ENCODE measurements at places on chromosomes 7 and 10. TPM values are rescaled to one million over a fixed set of nuclear protein-coding genes. Genes with fewer than 3 reads are reported as not detected.

- DNase-seq: no peak
Measured at GRCh38 chr7:116162992-116163391, 47.3 kb upstream of the TES start.

- DNase-seq: no peak
Measured at GRCh38 chr7:8284606-8285005, 22.6 kb upstream of the ICA1 start.

- DNase-seq: no peak
Measured at GRCh38 chr7:46191776-46192175, 270.7 kb upstream of the IGFBP3 start.

GRCh38 chr7:131057794-131058070 lies 269.9 kb upstream of the MKLN1 start:
- DNase-seq: no peak

GRCh38 chr7:26639695-26640094 lies 224.7 kb downstream of the SKAP2 start:
- no peak for DNase-seq

DNA sequence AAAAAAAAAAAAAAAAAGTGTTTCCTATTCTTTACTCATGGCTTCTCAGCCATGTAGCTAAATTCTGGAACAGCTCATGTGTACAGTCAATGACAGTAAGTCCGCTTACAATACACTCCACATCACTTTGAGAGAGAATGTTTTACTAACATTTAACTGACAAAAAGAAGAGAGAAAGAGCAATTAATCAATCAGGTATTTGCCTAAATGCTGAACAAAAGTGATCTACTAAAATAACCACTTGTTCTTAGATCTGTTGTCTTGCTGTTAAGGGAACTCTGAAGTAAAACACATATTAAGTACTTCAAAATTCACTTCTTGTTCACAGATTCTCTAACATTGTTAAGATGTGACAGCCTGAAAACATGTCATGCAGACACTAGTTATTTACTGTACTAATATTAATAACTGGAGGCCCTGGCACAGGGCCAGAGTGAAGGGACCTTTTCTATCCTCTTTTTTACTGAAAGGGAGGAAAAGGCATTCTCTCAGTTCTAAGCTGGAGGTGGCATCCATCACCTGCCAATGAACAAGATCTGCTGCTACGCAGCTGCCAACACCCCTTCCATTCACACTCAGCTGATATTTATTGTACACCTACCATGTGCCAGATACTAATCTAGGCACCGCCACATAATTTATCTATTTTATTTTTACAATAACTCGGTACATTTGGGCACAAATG lies 72.6 kb downstream of the AHR start:
- no peak for DNase-seq

- DNase-seq: no peak
Measured at GRCh38 chr10:43076311-43076875, 476 bp upstream of the RET start.

GRCh38 chr10:8435186-8436055 lies 380.9 kb downstream of the GATA3 start:
- DNase-seq: no peak

Gene NKX2-3
- polyA plus RNA-seq: not detected

Gene CDC14C
- polyA plus RNA-seq: 0.06 TPM
